Activated CD4-positive, CD25-positive, alpha-beta regulatory T cell treated with anti-CD3 and anti-CD28 coated beads, Interleukin-2, amount 50 U/mL, for 72 hours (primary cell): ENCODE measurements at places on chromosomes 1 and 21.
A peak's percentile ranks its signal among the peaks of the same experiment; 100 is the strongest.

- DNase-seq: no peak
Measured at GRCh38 chr1:168789501-168789900, 60.5 kb upstream of the DPT start.

DNA sequence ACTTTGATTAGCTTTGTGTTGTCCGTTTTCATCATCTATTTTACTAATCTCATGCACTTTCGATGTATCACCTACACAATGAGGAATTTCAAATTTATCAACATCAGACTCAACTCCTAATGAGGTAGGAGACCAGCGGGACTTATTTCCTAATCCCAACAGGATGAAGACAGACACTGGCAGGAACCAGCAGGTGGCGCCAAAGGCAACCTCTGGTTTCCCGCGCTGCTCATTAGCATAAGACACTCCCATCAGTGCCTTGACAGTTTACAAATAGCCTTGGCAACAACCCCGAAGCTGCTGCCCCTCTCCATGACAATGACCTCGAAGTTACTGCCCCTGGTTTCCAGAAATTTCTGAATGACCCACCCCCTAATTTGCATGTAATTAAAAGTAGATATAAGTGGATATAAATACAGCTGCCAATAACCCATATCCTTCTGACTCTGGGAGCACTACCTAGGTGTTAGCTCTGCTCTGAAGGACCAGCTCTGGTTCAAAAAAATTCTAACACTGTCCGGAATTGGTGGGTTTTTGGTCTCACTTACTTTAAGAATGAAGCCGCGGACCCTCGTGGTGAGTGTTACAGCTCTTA, 974.8 kb downstream of the ADGRL2 start:
- DNase-seq: peak; percentile 47

DNA sequence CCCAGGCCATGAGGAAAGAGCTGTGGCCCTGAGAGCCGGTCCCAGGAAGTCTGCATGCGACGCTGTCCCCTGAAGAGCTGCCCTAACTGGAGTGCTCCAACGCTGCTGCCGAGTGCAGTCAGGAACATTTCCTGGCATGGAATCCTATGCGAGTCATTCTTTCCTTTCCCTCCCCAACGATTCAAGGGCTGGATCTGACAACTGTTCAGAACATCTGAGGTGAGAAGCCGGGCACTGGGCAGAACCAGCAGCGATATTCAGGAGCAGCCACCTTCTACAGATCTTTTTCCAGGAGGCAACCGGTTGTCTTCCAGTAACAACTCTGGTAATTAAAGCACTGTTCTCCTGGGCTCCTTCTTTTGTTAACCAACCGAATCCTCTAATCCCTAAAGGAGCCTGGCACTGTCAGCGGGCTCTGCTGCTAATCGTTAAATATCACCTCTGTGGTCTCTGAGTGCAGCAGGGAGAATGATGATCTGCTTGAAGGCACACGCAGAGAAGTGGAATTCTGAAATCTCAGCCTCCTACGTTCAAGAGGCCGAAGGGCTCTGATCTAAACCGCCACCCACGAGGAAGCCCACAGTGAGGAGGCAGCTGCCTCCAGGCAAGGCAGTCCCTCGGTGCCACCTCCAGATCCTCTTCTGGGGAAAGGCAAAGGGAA, 55.8 kb downstream of the SLC45A1 start:
- no peak for DNase-seq

- DNase-seq: no peak
Measured at GRCh38 chr1:159867664-159868026, 5.2 kb upstream of the VSIG8 start.

GRCh38 chr1:147622731-147623130, 47.6 kb downstream of the ACP6 start:
- DNase-seq: no peak

DNA sequence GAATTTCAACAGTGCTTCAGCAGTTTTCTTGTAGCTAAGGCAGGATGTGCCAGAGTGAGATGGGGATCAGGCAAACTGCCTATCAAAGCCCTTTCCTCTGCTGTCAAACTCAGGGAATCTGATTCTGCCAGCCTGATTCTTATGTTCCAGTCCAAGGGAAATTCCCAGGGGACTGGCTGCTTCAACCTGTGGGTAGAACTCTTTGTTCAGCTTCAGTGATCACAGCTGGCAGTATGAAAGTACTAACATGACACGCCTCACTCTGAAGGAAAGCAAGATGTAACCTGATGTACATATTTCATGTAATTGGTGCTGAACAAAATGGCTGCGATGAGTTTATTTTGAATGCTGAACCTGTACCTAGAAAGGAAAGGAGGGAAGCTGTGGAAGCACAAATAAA, 40.1 kb upstream of the SLC5A9 start:
- DNase-seq: no peak

GRCh38 chr1:119181218-119181617, 40.8 kb upstream of the WARS2 start:
- DNase-seq: no peak
